Spinal cord (tissue), 10 donors: ENCODE measurements at places on chromosomes 1 and 21. TPM values are rescaled to one million over a fixed set of nuclear protein-coding genes. Genes with fewer than 3 reads are reported as not detected.

SYT14 gene
- polyA plus RNA-seq = 6.9 TPM

MANEAL gene
- polyA plus RNA-seq = 53.7 TPM

CRB1 gene
- 25.5 TPM for polyA plus RNA-seq

BGLAP gene
- polyA plus RNA-seq = 2.3 TPM

NMNAT2 gene
- polyA plus RNA-seq = 55.6 TPM

ST7L gene
- 21.3 TPM for polyA plus RNA-seq

ZNF669 gene
- polyA plus RNA-seq = 11.8 TPM

PLA2G4A gene
- polyA plus RNA-seq = 4.7 TPM

C1orf21 gene
- polyA plus RNA-seq = 41.0 TPM

ANKRD34A gene
- 8.6 TPM for polyA plus RNA-seq

SPATA21 gene
- polyA plus RNA-seq = not detected

RNF187 gene
- polyA plus RNA-seq = 242 TPM

COL16A1 gene
- 105 TPM for polyA plus RNA-seq

HEYL gene
- polyA plus RNA-seq = 9.8 TPM

PHF13 gene
- polyA plus RNA-seq = 22.7 TPM

SMIM1 gene
- polyA plus RNA-seq = 2.8 TPM

CGN gene
- 14.1 TPM for polyA plus RNA-seq

PPFIA4 gene
- polyA plus RNA-seq = 39.4 TPM

TTC34 gene
- 1.6 TPM for polyA plus RNA-seq

RBBP4 gene
- 188 TPM for polyA plus RNA-seq

OR2L8 gene
- not detected for polyA plus RNA-seq

LCE1F gene
- not detected for polyA plus RNA-seq

HSPA6 gene
- 0.93 TPM for polyA plus RNA-seq

COL6A2 gene
- polyA plus RNA-seq = 179 TPM

TSACC gene
- polyA plus RNA-seq = 1.7 TPM

PEAR1 gene
- polyA plus RNA-seq = 11.6 TPM

CPTP gene
- 31.8 TPM for polyA plus RNA-seq

TMIGD3 gene
- polyA plus RNA-seq = 6.0 TPM

ZNF648 gene
- 0.32 TPM for polyA plus RNA-seq

E2F2 gene
- 3.1 TPM for polyA plus RNA-seq

OPRD1 gene
- polyA plus RNA-seq = 0.93 TPM

EFHD2 gene
- 38.8 TPM for polyA plus RNA-seq

DOP1B gene
- 15.6 TPM for polyA plus RNA-seq
